ENCODE measurements at places on chromosomes 2 and 18.

GRCh38 chr2:26141145-26141769, 31.6 kb upstream of the GAREM2 start:
- DNase-seq = no peak

- DNase-seq = peak; percentile 60
These were observed 71.2 kb upstream of the CNTNAP5 start for GRCh38 chr2:123953846-123954245.

- no peak for DNase-seq
These were observed 696.7 kb upstream of the SOX11 start for GRCh38 chr2:4995466-4995865.

- DNase-seq = no peak
These were observed 223.5 kb downstream of the HRH4 start for GRCh38 chr18:24683925-24684324.

DNA sequence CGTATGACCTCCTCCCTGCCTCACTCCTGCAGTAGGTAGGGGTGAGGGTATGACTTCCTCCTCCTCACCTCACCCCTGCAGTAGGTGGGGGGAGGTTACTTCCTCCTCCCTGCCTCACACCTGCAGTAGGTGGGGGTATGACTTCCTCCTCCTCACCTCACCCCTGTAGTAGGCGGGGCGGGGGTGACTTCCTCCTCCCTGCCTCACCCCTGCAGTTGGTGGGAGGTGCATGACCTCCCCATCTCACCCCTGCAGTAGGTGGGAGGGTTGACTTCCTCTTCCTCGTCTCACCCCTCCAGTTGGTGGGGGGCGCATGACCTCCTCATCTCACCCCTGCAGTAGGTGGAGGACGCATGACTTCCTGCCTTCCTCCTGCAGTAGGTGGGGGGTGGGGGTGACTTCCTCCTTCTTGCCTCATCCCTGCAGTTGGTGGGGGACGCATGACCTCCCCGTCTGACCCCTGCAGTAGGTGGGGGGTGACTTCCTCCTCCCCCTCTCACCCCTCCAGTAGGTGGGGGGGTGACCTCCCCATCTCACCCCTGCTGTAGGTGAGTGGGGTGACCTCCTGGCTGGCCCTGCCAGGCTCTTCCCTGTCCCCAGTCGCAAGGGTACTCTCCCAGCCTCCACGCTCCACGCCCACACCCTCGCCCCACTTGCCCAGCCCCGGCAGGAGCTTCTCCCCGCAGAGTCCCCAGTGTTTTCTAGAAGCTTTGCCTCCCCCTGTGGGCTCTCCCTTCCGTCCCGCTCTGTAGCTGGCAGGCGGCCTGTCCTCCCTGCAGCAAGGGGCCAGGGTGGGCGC, 39.3 kb downstream of the TSHZ1 start:
- DNase-seq = no peak

Measured in retinal pigment epithelial cell (primary cell).